Activated naive CD4-positive, alpha-beta T cell (primary cell): ENCODE measurements at places on chromosomes 16 and 17.

- DNase-seq, result no peak
Observed at GRCh38 chr17:29179232-29180033, 765 bp downstream of the MYO18A start.

- no peak for DNase-seq
Observed at GRCh38 chr17:33019161-33019890, 27.7 kb downstream of the SPACA3 start.

GRCh38 chr17:10294180-10294579 is 78.6 kb downstream of the MYH13 start:
- DNase-seq, result no peak

DNA sequence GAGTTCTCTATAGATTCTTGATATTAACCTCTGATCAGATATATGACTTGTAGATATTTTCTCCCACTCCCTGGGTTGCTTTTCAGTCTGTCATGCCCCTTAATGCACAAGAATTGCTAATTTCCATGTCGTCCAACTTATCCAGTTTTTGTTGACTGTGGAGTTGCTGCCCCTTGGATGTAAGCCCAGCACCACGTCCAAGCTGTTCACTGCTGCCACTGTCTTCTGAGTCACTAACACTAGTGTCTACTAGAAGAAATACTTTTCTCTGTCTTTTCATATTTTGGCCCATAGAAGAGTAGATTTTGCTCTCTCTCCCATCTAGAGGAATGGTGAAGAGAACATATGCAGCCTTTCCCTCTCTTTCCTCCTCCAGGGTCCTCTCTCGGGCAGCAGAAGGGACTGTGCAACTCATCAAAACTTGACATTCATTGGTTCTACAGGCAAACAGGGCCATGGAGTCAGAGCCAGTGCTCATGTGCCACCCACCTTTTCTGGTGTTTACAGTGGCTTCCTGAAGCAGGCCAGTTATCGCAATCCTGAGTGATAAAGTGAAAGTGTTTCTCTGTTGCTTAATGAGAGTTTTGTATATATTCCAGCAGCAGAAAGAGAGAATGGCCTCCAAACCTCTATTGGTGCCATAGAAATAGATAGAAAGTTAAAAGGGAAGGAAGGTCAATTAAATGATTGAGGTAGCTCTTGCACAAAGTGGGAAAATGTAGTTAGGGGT is 22.6 kb upstream of the PMP22 start:
- no peak for DNase-seq

DNA sequence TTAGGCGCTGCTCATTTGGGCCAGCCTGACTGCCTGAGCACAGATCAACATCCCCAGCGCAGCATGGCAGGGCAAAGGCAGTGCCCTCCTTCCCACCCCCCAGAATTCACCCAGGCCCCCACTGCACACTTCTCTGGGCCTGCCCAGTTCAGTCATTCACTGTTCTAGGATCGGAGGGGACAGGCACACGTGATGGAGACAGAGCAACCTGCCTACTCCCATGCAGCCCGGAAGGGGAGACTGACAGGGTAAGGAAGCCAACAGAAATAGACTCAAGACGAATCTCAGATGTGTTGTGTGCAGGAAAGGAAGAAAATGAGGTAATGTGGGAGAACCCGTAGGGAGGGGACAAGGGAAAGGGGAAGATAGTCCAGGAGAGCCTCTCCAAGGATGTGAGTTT is 59.2 kb upstream of the LYRM9 start:
- no peak for DNase-seq

DNA sequence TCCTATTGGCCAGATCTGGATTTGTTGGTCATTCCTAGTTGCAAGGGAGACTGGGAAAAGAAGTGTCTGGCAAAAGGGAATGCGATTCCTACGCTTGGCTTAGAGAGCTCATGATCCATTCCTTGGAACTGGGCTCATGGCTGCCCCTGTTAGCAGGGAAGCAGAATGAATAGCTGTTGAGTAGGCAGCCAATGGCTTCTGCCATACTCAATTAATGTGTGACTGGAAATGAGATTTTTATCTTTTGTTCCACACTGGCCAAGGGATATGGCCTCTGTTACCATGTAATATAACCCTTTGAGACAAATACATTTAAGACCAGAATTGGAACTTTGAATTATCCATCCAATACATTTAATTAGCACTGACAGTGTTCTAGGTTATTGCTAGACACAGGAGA is 31.0 kb downstream of the FTO start:
- no peak for DNase-seq

DNA sequence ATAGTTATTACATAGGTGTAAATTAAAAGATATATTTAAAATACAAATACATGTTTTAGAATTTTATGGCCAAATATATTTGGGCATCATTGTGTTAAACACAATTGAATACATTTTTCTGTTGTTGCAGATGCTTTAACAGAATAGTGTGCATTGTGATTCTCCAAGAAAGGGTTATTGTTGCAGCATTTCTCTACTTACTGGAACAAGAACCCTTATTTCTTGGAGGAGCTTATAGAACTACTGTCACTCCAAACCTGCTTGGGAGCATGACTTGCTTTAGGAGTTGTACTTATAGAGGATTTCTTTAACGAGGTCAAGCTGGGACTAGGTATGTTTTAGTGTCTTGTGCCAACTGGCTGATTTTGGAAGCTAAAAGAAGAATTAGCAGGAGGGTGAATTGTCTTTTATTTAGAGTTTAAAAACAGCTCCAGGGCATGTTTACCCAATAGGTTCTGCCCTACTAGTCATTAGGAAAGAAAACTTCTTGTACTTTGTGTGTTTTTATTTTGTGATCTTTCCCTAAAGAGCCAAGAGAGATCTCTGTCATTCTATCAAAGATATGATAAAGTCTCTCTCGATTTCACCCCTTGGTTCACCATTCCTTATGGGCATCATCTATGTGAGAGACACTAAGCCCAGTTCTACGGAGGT is 279.8 kb upstream of the SALL1 start:
- no peak for DNase-seq

DNA sequence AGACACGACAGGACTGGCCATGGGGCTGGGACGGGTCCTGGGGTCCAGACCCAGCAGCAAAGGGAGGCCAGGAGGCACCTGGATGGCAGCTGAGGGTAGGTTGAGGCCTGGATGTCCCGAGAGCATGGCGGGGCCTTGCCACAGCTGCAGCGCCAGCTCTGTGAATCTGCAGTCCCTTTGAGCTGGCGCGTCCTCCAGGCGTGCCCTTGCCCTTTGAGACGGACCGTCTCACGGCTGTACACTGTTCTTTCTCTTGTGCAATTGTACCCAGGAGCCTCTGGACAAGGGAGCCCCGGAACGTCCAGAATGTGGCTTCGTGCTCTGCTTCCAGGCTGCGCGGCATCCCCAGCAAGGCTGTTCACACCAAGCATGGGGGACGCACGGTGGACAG is 69.5 kb upstream of the CIBAR2 start:
- no peak for DNase-seq

- no peak for DNase-seq
Observed at GRCh38 chr16:80369138-80369958, 171.4 kb upstream of the DYNLRB2 start.
